Mesothelial cell of epicardium (in vitro differentiated cells): ENCODE measurements at places on chromosomes 5 and 9. TPM values are rescaled to one million over a fixed set of nuclear protein-coding genes. Genes with fewer than 3 reads are reported as not detected.

Gene FCN1
- not detected in 3 replicates for total RNA-seq

DNA sequence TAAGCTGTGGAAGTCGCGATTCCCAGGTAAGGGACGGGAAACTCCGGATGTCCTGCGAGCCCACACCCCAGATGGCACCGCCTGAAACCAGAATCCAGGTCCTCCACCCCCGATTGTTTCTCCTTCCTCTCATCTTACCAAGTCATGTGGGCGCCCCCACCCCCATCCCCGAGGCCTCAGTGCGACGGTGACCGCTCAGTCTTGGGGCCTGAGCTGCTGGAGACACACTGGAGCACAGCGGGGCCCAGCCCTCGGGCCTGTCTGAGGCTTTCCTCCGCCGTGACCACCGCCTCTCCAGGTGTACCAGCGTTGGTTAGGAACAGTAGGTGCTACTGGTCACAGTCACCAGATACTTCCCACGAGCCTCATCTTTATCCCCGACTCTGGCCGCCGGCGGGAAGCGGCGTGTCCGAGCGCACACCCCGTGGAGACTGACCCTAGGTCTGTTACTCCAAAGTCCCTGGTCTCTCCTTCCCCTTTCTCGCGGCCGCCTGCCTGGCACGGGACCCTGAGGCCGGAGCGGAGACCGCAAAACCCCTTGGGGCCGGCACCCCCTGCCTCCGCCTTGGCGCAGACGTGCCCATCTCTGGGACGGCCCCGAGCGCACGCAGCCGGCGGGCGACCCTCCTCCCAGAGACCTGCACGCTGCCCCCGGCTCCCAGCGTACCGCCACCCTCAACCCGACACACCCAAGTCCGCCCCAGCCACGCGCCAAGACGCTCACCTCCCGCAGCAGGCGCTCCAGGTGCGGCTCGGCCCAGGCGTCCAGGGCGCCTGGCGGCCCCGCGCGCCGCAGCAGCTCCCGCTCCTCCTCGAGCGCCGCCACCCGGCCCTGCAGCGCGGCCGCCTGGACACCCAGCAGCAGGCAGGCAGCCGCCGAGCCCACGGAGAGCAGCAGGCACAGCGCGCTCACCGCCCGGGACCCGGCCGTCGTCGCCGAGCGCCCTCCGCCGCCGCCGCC lies 733 bp downstream of the COL23A1 start:
- DNase-seq = peak; percentile 73

DNA sequence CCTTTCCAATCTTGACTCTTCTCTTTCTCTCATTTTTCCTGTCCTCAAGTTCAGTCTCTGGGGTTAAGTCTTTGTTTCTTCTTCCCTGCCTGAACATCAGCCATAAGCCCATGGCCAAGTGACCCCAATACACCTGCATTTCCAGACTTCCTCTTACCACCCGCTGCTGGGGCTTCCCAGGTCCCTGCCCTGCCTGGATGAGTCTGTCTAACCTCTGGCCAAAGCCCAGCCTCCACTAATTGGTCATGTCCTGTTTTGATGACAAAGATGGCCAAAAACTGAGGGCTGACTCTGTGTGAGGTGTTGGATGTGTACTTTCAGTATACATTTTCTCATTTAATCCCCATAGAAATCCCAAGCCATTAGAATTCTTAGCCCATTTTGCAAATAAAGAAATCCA lies 47.3 kb downstream of the SH3TC2 start:
- no peak for DNase-seq

GRCh38 chr5:172379481-172379880 lies 74.8 kb downstream of the SH3PXD2B start:
- DNase-seq = no peak

- DNase-seq = no peak
Observed at GRCh38 chr5:67577424-67577823, 380.8 kb upstream of the CD180 start.

- no peak for DNase-seq
Observed at GRCh38 chr5:138354387-138354786, 1.9 kb downstream of the KDM3B start.

Gene FAM153A
- total RNA-seq = 0.04 TPM in 1 of 3 replicates, not detected in the others

Gene SLC25A2
- 1.3 to 1.6 TPM (median 1.6 TPM) in 3 replicates for total RNA-seq

DNA sequence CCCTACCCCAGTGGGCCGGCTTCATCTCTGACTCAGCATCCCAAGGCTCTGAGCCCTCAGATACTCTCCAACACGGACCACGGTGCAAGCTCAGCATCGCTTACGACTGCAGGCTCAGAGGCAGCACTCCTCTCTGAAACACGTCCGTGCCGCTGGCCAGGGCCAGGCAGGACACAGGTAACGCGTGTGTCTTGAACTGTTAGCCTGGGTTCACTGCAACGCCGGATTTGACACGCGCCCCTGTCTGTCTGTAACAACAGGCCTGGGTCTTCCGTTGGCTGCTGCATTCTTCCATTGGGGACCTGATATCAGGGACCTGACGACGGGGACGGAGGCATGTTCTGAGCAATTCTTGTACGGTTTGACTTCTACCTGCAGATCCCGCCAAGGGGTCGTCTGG lies 6.4 kb downstream of the SLC6A3 start:
- no peak for DNase-seq

DNA sequence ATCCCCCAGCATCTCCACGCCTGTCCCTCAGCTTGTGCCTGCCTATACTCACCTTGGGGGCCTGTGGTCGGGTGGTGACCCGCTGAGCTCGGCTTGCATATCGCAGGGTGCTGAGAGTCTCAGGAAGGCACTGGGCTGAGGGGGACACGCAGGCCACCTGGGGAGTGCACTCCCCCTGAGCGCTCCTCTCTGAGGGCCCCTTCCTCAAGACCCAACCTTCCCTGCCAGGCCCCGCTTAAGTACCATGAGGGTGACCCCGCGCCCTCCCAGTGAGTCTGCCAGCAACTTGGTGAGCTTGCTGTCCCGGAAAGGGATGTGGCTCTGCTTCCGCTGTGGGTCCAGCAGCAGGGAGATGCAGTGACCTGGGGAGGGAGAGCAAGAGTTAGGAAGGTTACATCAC lies 4.1 kb downstream of the KIF12 start:
- DNase-seq = no peak

DNA sequence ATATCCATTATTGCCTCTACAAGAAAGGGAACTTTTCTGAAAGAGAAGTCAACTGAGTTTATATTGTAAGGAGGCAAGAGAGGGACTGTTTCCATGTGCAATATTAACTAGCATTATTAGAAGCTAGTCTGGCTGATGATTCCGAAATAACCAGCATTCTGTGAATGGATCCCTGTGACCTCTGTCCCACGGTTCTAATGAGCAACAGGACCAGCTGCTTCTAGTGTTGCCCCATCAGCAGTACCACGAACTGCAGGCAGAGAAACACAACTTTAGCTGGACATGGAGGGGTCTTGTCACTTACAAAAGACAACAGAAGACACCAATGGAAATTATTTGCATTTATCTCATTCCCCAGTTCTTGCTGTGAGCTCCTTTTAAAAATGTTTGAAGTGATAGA lies 95.4 kb downstream of the MUSK start:
- no peak for DNase-seq

DNA sequence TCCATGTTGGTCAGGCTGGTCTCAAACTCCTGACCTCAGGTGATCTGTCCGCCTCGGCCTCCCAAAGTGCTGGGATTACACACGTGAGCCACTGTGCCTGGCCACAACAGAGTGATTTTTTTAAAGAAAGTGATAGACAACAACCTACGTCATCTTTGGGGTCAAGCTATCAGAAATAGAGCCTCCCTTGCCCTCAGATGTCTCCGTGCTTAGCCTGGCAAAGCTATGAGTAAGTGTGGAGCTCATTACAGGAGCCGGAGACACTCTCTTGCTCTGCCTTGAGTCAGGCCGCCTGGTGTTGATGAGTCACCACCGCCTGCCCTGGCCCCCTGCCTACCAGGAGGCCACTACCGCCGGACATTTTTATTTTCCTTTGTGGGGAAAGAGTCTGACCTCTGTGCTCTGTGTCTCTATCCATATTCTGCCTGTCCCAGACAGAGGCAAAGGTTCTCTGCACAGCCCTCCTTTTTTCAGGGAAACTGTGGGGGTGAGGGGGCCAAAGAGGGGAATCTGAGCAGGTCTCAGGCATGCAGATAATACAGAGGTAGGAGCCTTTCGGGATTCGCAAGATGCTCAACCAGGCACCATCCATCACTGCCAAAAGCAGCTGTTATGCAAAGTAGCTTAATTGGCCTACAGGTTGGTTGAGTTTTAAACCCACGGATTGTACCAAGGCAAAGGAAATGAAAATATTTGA lies 123.7 kb upstream of the CPEB4 start:
- no peak for DNase-seq

Gene FBLL1
- total RNA-seq = 0.80 to 0.95 TPM (median 0.81 TPM) in 3 replicates

Gene INSL6
- total RNA-seq = not detected in 3 replicates

DNA sequence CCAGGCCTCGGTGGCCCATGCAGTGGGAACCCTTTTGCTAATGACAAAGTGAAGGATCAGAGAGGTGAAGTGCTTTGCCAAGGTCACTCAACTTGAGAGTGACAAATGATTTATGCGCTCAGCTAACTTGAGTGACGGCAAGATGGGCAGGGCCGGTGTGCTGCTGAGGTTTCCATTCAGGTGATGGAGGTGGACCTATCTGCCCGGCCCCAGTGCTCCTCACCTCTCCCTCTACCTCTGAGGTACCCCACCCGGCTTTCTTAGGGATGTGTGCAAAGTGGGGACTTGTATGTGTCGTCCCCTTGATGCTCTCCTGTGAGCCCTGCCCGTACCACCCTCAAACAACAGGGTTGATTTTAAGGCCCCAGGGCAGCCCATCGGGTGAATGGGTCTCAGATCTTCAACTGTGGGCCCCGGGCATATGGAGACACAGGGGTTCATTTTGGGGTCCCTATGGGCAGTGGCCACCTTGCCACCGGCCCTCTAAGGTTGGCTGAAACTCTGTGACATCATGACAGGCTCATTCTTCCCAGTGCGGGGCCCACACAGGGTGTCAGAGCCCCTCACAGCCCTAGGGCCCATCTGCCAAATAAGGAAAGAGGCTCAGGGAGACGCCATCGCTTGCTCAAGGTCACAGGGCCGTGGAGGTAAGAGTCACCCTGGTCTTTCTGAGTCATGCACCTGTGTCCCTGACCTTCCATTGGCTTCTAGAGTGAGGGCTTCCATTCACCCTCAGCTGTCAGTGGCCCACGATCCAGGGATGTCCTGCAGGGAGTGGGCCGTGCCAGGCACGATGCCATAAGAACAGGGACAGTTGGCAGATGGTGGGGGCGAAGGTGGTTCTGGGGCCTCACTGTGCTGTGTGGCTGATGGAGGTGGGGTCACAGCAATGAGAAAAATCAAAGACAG lies 170.6 kb upstream of the MVB12B start:
- DNase-seq = peak; percentile 31

Gene RPP25L
- total RNA-seq = 20.2 to 24.6 TPM (median 24.5 TPM) in 3 replicates

DNA sequence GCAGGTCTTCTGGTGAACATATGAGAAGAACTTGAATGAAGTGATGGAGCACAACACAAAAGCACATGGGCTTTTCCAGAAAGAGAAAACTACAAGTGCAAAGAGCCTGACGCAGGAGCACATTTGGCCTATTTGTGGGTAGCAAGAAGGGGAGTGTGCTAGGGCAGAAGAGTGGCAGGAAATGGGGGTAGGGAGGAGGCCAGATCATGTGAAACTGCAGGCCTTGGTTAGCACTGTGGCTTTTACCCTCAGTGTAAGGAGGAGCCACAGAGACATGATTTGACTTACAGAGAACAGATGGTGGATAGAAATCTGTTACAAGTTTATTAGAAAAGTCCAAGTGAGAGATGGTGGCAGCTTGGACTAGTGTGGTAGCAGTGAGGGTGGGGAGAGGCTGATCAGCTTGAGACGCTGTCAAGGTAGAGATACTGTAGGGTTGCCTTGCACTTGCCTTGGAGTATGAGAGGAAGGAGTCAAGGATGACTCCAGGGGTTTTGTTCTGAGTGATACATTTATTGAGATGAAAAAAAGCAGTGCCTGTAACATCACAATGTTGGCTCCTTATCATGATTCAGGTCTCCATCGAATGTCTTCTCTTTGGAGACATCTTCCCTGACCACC lies 126.7 kb downstream of the PPP2R2B start:
- DNase-seq = no peak

DNA sequence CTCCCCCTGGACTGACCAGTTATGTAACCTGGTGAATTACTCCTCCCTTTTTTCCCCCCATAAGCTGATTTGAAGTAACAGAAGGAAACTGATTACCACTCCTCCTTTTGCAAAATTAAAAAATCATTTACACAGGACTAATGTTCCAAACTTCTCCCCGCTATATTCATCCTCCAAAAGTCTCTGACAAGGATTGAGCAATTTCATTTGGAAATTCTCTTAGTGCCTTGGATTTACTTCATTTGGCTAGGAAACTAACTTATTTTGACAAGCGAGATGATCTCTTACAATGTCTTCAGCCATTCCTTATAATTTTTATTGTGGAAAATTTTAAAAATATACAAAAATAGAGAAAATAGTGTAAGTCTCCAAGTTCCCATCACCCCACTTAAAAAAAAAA lies 15.4 kb upstream of the B4GALT1 start:
- DNase-seq = no peak

Gene KCNV2
- not detected in 3 replicates for total RNA-seq

Gene NPR2
- 27.2 to 32.4 TPM (median 30.6 TPM) in 3 replicates for total RNA-seq

GRCh38 chr5:145787001-145787400 lies 48.1 kb downstream of the PRELID2 start:
- no peak for DNase-seq

Gene NTNG2
- 6.4 to 8.3 TPM (median 8.1 TPM) in 3 replicates for total RNA-seq

Gene MARCHF6
- 267 to 273 TPM (median 272 TPM) in 3 replicates for total RNA-seq

GRCh38 chr9:134985451-134985850 lies 67.7 kb upstream of the FCN1 start:
- DNase-seq = no peak

DNA sequence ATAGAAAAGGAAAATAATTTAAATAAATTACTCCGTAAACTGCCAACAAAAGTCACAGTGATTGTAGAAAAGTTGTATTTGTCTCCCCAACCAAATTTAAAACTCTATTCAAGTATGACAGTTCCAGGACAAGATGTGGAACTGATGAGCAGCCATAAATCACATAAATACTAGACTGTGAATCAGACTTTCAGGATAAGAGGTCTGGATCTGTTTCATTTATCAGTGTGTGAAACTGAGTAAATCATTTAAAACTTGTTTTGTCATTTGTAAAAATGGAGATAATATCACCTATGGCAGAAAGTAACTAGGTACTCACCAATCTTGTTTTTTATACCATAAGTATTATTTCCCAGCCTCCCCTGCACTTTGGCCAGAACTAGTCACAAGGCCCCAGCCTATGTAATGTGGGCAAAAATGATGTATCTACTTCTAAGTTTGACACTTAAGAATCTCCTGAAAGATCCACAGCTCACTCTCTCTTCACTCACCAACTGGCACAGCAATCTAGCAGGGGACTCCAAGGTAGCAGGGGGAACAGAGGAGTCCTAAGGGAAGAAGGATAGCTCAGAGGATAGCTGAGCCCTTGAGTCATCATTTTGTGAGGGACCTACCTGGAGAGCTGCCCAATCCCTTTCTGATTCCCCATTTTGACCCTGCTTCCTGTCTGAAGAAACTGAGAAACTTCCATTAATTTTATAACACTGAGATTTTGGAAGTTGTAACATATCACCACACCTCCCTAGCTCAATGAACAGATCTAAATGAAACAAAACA lies 31.6 kb downstream of the TMEM161B start:
- no peak for DNase-seq

GRCh38 chr9:90926936-90927335 lies 125.3 kb downstream of the SYK start:
- no peak for DNase-seq

Gene PCDHB12
- 5.8 to 6.4 TPM (median 6.1 TPM) in 3 replicates for total RNA-seq
